ENCODE measurements at places on chromosomes 6 and 20.

- peak; percentile 83 for DNase-seq
Measured at GRCh38 chr6:135475292-135475886, 22.2 kb downstream of the AHI1 start.

GRCh38 chr6:11500008-11500407, 37.5 kb upstream of the TMEM170B start:
- peak; percentile 64 for DNase-seq

DNA sequence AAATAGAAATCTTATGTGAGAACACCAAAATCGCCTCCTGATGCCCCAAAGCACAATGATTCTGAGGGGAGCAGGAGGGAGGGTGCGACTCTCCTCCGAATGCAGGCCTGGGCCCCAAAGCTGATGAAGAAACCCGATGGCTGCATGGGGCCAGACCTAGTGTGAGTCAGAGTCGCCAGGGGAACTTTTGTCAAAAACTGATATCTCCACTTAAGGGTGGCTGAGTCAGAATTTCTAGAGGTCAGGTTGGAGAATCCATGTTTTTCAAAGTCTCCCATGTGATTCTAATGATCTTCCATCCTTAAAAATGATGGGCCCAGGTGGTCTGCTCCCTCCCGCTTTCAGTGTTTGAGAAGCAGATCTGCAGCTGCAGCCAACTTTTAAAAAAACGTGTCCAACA, 172.8 kb downstream of the BACH2 start:
- peak; percentile 50 for DNase-seq

- no peak for DNase-seq
Measured at GRCh38 chr6:443621-444159, 52.1 kb downstream of the IRF4 start.

DNA sequence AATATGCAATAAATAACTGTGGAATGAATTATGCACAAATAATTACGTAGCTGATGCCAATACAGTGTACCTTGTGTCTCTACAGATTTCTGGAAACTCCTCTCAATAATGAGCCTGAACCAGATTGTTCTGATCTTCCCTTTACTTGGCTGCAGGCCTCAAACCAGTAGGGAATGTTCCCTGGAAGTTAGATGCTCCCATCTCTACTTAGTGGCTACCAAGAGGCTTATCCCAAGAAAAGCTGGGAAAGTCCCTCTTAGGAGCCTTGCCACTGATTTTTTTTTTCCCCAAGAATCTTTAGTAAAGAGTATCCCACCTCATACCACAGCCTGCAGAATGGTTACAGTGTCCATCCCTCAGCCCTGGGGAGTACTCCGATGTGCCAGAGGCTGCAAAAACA, 702.1 kb downstream of the RFPL4B start:
- peak; percentile 75 for DNase-seq

DNA sequence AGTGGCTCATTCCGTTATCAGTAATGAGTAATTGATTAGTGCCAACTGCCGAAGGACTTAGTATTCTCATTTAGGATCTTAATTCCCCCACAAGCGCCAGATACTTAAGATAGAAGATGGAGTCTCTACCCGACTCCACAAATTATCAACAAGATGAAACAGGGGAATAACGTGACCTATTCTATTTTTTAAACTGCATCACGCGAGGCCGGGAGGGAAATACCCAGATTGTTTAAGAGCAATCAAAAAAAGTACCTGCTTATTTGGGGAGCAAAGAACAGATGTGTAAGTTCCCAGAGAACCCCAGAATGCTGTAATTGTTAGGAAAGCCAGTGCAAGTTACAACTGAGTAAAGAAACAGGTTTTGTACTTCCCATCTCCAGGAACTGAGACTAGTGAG, 1.1 kb upstream of the MAP3K5 start:
- DNase-seq, result no peak

- DNase-seq, result peak; percentile 27
Measured at GRCh38 chr6:55643861-55644260, 64.9 kb upstream of the HMGCLL1 start.

DNA sequence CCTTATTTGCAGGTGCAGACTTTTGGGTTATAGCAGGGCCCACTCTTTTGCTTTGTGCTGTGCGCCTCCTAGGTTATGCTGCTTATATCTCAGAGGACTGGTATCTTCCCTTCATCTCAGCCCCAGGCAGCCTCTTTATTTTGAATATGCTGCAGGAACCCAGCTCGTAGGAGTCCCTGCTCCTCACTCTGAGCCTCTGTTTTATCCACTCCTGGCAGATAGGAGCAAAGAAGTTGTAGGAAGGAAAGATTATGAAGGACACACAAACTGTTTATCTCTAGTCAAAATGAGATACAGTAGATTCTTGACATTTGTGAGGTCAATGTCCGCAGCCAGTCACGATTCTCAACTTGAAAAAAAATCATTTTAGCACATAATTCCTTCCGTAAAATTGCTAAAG, 15.6 kb downstream of the L3MBTL3 start:
- no peak for DNase-seq

GRCh38 chr6:24932832-24933231, 2.9 kb downstream of the RIPOR2 start:
- DNase-seq, result no peak

Measured in fibroblast of upper back skin (primary cell).